Left renal pelvis (tissue), 4 donors: ENCODE measurements at places on chromosomes 12 and 14.

- peak; percentile 44 for DNase-seq
These were observed 8.3 kb downstream of the PLD4 start for GRCh38 chr14:104932676-104933631.

DNA sequence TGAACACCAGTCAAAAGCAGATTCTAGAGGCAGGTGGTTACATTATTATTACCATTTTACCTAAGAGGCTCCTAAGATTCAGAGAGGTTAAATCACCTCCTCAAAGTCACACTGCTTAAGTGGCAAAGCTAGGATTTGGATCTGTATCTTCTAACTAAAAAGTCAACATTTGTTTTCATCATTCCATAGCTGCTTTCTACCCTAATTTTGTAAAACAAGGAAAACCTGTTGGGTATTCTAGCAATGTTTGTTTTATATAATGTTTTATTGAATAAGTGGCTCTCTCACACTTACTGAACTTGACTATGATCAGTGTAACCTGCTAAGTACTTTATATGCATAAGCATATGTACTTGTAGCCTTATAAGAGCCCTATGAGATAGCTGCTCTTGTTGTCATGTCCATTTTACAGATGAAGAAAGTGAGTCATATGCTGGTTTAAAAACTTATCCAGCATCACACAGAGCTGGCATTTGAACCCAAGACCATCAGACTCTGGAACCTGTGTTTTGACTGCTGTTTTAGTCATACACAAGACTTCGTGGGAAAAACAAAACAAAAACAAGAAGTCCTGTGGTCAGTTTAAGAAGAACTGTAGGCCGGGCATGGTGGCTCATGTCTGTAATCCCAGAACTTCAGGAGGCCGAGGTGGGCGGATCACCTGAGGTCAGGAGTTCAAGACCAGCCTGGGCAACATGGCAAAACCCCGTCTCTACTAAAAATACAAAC, 31.7 kb upstream of the EVL start:
- DNase-seq, result no peak

DNA sequence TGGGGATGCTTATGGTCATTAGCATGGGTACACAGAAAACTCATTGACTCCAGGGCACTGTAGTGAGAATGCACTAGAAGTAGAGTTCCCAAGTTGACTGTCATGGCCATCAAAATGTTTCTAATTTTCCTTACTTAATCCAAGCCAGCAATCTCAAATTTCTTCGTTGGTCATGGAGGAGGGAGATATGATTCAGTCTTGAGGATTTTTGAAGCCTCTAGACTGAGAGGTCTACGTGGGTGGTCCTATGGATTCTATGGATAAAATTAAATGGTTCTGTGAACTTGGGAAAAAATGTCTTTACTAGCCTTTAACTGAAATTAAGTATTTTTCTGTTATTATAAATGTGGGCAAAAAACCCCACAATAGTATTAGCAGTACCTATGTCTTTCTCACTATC, 508.5 kb downstream of the FUT8 start:
- DNase-seq, result no peak

GRCh38 chr14:102584871-102585869, 7.3 kb upstream of the RCOR1 start:
- no peak for DNase-seq

DNA sequence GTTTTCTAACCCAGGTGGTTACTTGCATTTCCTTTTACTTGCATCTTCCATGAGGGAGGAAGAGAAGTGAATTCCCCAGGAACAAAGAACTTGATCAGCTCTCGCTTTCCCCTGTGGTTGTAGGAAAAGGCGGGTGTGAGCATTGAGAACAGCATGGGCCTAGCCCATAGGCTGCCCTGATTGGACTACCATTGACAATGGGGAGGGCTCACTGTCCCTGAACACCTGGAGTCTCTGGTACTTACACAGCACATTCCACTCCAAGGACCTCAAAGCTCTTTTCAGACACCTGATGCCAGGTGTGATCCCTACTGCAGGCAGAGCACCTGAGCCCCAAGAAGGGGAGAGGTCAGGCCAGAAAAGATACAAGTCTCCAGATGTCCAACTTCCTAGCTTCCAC, 25.0 kb downstream of the MAX start:
- no peak for DNase-seq

- no peak for DNase-seq
These were observed 2.6 kb downstream of the LRRC10 start for GRCh38 chr12:69608114-69608513.

DNA sequence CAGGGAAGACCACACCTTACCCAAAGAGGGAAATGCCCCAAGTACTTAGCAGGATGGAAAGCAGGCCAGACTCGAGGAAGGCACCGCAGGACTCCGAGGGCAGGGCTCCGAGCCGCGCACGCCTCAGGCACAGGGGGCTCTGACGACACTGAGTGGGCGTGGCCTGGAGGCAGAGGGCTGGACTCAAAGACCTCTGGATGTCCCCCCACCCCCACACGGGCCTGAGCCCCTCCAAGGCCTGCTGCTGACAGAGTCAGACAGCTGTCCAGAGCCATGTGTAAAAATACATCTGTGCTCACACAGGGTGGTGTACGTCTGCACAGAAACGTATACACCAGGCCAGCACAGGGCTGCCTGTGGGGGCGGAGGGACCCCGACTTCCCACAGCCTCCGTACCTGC, 1.4 kb downstream of the AKT1 start:
- DNase-seq, result no peak

DNA sequence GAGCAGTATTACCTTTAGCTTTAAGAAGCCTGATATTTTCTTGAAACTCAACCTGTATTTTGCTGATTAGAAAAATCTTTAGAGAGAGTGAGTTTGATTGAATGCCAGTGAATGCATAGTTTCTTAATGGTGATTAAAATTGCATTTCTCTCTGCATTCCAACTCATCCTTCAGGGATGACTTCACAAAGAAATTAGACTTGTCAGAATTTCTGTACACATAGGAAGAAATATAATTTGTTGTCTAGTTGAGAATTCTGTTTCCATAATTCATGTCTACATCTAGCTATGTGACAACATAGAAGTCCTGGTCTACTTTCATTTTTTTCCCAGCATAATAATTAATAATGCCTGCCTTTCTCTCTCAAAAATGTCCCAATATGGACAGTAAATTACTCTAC, 136.6 kb downstream of the OTOGL start:
- no peak for DNase-seq

DNA sequence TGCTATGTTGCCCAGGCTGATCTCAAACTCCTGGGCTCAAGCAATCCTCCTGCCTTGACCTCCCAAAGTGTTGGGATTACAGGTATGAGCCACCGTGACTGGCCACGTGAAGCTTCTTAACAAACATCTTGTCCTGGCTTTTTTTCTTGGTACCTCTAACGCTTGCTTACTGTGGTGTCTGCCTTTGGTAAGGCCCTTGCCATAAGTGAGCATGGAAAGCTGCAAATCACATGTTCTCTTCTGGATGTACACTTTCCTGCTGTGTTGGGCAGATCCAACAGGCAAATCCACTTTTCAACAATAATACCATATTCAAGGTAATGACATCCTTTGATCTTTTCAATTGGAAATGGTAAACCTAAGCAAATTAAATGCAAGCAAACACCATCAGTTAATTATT, 54.6 kb downstream of the ARF6 start:
- no peak for DNase-seq

DNA sequence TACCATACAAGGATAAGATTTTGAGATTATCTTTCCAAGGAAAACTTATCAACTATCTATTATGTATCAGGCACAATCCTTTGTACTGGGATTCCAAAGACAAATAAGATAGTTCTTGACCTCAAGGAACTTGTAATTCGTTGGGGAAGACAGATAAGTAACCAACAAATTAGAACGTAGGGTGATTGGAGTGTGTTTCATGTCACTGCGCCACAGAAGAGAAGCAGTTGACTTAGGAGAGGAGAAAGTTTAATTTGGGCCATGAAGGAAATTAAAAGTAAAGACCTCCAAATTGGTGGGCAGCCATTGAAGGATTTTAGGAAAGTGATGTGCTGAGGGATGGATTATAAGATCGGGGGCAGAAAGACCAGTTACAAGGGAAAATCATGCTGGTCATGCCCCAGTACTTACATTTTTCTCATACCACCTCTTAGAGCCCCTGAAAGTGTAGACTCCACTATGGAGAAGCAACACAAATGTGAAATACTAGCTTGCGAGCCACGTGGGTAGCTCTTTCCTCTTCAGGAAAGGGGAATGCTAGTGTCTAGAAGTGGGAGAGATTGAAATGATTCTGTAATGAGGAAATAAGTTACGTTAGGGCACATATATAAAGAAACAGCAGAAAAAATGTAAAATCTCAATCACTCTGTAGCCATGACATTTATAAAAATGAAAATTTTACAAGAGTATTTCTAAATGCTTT, 148.7 kb downstream of the ETV6 start:
- DNase-seq, result no peak

GRCh38 chr12:84484798-84485197, 427.8 kb downstream of the SLC6A15 start:
- no peak for DNase-seq

DNA sequence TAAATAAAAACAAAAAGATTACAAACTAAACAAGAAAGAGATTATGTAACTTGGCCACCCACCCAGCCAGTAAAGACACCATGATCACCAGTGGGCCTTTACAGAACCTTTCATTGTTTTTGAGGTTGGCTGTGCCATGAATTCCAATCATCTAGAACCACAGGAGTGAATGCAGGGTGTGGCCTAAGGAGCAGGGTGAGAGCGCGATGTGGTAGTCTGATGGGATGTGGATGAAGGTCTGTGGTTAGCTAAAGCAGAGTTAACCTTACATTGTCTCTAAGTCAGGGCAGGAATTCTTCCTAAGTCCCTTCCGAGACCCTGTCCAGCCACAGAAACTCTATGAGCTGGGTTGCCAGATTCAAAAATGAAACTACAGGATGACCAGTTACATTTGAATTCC, 54.0 kb upstream of the CDKN3 start:
- no peak for DNase-seq

GRCh38 chr14:75141967-75142366, 15.1 kb upstream of the NEK9 start:
- no peak for DNase-seq

DNA sequence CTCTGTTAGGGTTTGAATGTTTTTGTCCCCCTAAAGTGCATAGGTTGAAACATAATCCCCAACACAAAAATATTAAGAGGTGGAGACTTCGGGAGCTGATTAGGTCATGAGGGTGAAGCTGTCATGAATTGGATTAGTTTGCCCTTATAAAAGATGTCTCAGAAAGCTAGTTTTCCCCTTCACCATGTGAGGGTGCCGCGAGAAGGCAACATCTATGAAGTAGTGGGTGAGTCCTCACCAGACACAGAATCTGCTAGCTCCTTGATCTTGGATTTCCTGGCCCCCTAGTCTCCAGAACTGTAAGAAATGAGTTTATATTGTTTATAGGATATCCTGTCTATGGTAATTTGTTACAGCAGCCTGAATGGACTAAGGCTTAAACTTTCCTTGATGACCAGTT, 301.5 kb upstream of the ATP2B1 start:
- no peak for DNase-seq

DNA sequence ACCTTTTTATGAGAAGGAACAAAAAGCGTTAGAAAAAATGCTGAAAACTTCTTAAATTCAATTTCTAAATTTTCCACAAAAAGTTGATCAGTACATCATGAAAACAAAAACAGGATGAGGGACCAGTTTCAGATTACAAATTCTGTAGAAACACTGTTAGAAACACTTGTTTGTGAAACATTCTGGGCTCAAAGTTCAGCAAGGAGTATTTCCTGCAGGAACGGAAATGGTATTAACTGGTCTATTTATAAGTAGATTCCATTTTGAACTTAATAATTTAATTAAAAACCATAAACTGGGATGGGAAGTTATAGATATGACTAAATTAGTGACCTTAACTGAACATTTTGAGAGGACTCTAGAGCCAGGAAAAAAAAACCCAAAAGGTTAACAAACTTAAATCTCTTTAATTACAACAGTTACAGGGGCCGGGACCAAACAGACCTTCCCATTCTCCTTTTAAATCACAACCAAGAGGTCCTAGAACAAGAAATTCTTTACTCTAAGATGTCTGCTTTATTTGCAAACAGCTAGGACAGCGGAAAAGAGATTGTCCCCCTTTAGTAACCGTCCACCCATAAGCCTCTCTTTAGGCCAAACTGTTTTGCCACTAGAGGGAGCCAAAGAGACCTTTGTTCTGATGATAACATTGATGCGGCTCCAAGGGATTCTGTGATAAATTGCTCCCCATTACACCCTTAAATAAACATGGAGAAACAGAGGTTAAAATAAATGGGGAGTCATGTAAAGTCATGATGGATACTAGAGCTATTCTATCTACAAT, 69.0 kb upstream of the RERGL start:
- no peak for DNase-seq

DNA sequence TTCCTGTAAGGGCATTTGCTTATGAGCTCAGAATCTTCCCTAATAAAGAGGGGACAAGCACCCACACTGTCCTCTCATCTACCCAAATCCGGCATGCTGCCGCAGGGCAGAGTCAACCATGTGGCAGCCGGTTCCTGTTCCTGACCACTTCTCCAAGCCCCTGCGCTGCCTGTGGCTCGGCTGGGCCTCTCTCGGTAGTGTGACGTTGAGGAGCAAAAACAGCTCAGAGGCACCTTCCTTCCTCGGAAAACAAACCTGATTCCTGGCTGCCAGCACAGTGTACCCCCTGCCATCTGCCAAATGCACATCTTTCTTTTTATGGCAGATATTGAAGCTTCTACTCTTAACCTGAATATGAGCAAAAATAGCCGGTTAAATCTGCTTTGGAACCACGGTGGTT, 50.5 kb downstream of the CFAP251 start:
- no peak for DNase-seq

- no peak for DNase-seq
These were observed 264.2 kb downstream of the BMP4 start for GRCh38 chr14:53692451-53692850.

DNA sequence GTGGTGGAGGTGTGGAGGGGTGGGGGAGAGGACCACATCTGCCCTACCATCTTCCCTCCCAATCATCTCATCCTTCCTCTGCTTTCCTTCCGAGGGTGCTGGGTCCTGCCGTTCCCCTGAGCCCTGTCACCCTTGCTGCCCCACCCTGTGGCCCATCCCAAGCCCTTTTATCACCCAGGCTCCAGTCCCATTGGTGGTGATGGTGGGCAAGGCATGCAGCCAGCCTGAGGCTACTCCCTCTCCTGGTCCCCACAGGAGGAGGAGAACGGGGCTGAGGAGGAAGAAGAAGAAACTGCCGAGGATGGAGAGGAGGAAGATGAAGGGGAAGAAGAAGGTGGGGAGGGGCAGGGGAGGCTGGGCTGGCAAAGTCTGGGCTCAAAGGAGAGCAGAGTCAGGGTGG, 2.7 kb upstream of the LAG3 start:
- DNase-seq, result no peak

GRCh38 chr12:130064999-130065398, 97.3 kb upstream of the FZD10 start:
- no peak for DNase-seq
